ENCODE measurements at places on chromosomes 2 and 18.

DNA sequence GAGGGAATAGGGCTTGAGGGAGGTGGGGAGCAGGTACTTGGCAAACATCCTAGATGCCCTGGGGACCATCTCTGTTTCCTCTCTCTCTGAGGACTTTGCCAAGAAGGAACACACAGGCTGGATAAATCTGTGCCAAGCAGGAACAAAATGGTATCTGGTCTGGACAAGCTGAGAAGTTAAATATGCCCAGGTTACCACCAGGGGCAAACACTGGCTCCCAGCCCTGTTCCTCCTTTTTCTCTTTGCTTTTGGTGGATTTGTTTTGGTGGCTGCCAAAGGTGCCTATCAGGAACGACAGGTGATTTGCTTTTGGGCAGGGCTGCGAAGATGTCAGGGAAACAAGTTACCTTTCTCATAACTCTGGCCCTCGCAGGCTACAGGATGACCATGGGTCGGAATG is 227.5 kb upstream of the SMAD2 start:
- DNase-seq = no peak

DNA sequence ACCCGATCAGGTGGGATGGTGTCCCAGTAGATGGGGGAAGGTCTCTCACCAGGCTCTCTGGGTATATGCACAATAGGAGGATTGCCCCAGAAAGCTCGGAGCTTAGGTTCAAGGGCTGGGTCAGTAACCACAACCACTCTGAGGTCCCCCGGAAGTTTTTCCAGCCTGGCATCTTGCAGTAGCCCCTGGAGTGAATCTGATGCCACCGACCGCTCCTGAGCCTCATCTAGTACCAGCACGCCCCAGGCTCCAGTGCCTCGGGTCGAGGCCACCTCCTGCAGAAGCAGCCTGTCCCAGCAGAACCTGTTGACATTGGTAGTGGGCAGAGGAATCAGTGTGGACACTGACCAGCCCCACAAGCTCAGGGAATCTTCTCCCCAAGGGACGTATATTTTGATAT is 2.0 kb downstream of the DQX1 start:
- no peak for DNase-seq

DNA sequence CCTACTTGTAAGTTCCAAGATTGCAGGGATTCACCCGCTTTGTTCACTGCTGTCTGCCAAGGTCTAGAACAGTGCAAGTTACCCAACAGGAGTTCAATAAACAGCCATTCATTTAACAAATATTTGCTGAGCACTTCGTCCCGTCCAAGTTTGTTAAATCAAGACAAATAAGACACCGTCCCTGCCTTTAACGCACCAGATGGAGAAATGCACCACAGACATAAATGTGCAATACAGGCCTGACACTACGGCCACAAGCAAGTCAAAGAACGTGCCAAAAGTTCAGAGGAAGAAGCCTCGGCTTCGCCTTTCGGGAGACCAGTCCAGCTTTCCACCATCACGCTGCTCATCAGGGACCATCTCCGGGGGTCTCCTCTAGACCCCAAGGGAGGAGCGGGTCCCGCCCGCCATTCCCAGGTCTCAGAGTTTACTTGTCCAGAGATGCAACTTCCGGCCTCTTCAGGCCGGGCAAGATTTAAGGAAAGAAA is 429 bp downstream of the C2orf76 start:
- DNase-seq = no peak

- no peak for DNase-seq
These were observed 85.8 kb downstream of the POU3F3 start for GRCh38 chr2:104939570-104940217.

DNA sequence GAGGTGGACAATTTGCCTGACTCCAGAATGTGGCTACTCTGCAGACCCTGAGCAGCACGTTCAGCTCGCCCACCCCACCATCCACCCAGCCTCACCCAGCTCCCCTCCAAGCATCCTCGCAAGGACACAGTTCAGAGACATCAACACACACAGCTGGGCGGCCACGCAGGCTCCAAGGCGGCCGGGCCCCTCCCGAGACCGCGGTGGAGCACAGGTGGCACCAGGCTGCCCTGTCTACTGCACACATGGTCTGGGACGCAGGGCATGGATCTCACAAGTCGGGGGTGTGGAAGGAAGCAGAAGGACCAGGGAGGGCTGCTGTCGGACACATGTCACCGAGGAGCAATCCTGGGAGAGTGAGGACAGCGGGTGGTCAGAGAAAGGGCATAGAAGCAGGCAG is 36.2 kb downstream of the AQP12A start:
- no peak for DNase-seq

DNA sequence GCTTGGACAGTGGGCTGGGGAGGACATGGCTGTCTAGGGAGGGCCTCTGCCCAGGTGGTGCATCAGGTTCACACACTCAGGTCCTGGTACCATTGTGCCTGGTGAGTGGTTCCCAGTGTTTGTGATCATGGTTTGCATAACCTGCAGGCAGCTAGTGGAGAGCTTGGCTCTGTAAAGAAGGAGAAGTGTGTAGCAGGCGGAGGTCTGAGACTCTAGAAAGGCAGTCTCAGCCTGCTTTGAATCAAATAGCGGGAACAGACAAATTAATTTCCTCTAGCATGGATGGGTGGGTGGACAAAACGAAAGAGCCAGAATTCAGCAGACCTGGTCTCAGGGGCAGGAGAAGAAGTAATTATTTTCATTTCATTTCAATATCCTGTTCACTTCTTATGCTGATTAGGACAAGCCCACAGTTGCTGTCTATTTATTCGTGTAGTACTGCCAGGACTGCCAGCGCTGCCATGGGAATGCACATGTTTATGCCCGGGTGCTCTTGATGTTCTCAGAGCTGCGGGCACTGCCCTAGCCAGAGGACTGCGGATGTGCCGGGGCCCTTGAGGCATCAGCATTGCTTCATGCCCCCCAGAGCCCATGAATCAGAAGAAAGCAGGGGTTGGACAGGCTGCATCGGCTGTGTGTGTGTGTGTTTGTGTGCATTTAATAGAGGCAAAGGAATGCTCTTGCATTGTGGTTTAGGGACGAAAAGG is 45.4 kb upstream of the DLX2 start:
- DNase-seq = no peak

DNA sequence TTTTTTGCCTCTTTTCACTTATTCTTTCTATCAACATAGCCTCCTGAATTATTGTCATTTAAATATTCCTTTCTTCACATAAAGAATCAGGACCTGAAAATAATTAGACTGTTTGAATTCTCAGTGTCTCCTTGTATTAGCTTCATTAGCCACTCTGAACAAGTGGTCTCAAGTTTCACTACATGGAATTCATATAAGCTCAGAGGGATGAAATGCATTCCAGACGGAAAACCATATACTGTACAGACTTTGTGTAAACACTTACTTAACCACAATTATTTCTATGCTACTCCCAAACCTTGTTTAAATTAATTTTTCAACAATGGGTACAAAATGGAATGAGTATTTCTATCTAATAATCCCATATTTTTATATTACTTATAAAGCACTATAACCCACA is 53.4 kb downstream of the CHN1 start:
- no peak for DNase-seq

DNA sequence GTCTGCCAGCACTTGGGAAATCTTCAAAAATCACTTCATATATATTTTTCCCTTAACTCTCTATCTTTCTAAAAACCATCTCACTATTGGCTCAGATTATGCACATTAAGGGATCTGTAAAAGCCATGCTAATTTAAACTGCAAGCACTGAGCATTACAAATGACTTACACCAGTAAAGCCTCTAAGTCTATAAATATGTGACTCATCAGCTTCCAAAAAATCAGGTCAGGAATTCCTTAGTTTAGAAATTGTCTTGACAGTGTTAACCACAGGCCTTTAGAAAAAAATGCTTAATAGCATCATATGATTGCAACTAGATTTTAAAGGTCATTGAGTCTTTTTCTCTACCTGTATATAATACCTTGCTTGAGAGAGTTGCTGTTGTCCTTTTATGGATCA is 1113.6 kb upstream of the PIK3C3 start:
- DNase-seq = no peak

DNA sequence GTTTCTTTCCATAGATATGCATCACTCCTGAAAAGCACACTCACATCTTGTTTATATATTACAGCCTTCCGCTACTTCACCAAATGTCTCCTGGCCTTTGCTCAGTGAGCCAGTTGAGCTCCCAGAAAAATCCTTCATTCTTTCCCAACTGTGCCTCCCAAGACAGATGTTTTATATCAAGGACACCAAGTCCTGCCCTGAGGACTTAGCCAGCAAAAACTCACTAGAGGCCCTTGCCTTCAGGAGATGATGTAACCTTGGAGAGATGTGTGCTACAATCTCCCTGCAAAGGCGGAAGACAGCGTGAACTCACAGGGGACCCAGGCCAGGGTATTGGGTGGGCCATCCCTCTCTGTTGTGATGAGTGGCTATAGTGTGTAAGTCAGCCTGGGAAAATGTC is 86.1 kb upstream of the CTAGE1 start:
- DNase-seq = no peak

- no peak for DNase-seq
These were observed 185.2 kb upstream of the LRP1B start for GRCh38 chr2:142316049-142316448.

GRCh38 chr2:38215522-38215921 is 139.6 kb upstream of the CYP1B1 start:
- no peak for DNase-seq

DNA sequence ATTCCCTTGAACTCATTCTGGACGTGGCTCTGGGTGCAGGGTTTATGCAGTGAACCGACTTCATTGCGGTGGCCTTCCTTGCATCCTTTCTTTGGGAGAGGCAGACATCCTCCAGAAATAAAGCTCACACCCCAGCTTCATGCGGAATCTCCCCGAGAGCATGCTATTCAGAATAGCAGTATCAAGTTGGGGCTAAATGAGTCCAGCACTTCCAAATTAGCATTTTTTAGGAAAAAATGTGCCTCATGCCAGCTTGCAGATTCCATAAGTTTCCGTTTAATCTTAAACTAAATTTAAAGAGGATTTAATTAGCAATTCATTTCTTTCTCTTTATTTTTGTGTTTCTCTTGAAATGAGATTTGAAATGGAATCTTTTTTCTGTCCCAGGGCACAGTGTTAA is 107.4 kb upstream of the HDAC4 start:
- no peak for DNase-seq

GRCh38 chr2:39118786-39119499 is 1.9 kb downstream of the SOS1 start:
- DNase-seq = no peak

DNA sequence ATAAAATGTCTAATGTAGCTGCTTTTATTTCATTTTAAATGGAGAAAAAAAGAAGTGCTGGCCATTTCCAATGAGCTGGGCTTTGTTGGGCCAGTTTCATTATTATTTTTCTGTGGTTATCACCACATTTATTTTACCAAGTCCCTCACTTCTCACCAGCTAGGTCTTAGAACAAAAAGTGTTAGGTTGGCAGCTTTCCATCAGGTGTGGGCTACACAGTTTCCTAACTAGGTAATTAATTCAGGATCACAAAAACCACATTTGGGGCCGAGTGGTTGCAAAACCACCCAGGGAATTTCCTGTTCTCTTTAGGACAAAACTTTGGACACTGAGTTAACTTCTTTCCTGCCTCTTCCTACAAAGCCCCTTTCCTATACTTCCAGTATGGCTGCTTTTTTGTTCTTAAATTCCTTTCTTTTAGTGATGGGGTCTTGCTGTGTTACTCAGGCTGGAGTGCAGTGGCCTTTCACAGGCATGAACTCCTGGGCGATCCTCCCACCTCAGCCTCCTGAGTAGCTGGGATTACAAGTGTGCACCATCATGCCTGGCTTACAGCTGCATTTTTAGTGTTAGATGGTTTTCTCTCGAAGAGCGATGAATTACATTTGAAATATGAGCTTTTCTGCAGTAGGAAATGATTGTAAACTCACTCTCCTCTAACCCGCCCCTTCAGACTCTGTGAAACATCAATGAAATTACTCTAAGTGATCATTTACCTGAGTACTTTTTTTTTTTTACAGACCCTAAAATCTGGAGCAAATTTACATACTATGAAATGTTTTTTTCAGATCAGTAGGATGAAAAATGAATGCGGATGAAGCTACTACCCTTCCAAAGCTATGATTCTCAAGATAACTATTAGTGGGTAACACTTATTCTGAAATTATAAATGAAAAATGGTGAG is 2.6 kb upstream of the ZFP36L2 start:
- no peak for DNase-seq

DNA sequence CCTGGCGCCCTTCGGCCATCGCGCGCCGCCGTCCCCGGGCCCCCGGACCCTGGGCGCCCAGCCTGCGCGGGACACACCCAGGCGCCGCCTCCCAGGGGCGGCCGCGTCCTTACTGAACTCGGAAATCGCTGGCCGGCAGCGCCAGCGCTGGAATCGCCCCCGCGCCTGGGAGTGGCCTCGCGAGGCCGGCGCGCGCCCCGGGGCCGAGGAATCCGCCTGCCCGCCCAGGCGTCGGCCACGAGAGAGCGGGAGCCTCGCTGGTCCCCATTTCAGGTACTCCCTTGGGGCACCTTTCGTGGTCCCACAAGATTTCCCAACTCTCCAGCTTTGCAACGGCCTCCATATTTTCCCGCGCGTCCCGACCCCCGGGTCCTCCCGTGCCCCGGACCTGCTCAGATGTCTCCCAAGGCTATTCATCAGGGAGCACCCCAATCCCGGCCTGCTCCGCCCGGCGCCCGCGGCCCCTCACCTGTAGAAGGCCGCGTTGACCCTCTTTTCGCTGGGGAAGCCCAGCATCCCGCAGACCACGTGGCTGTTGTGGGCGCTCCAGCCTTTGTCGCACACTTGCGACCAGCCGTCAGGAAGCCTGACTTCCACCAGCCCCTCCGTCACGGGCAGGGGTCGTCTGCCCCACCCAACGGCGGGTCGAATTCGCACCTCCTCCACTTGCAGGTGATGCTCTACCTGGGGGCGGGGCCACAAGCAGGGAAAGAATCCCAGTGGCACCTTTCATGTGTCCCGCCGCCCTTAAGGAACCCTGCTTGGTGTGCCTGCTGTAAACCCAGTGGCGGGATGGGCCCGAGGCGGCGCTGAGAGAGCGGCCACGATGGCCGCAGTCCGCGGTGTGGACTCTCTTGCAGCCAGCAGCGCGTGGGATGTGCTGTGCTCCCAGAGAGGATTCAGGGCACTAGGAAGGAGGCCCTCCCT is 4.6 kb downstream of the LOXL3 start:
- no peak for DNase-seq

- DNase-seq = no peak
These were observed 147.3 kb downstream of the AGAP1 start for GRCh38 chr2:235640926-235641723.

DNA sequence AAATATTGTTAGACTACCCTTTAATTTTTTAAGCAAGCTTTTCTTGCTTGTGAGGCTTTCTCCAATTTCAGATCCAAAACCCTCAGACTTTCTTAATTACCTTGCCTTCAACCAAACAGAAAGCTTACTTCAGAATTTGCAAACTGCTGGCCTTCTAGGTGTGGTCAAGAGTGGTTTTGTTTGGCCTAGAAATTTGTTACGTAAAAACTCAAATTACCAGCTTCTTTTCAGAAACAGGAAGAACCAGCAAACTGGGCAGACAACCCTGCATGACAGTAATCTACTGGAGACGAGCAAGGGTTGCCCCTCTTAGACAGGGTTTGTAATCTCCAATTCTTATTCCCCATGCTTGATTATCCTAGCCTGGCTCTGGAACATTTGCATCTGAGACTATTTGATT is 27.1 kb downstream of the SRBD1 start:
- DNase-seq = no peak

GRCh38 chr18:31610286-31611205 is 18.9 kb downstream of the TTR start:
- no peak for DNase-seq
